CD4-positive, alpha-beta T cell treated with Interleukin-6 for 4 hours (primary cell): ENCODE measurements at places on chromosomes 6 and 20.

GRCh38 chr6:134539865-134540323, 222.0 kb upstream of the SGK1 start:
- DNase-seq = peak; percentile 27

- peak; percentile 29 for DNase-seq
Measured at GRCh38 chr20:41697861-41698559, 79.8 kb upstream of the CHD6 start.

DNA sequence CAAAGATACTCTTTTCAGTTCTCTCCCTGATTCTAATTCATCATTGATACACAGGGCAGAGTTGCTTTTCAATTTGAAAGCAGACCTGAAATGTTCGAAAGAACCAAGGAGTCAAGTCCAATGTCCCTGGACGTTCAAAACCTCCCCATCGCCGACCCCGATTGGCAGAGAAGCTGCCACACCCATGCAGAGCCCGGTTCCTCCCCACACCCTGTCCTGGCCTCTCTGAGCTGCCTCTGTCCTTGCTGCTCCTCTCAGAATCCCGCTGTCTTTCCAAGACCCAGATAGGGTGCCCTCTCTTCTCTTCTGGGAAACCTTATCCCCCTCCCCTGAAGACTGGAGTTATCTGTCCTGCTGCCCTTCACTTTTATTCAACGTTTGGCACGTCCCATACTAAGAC, 52.3 kb upstream of the CITED2 start:
- no peak for DNase-seq

GRCh38 chr6:142407685-142408273, 106.0 kb downstream of the ADGRG6 start:
- no peak for DNase-seq

GRCh38 chr6:24933266-24933665, 2.5 kb downstream of the RIPOR2 start:
- DNase-seq = no peak

DNA sequence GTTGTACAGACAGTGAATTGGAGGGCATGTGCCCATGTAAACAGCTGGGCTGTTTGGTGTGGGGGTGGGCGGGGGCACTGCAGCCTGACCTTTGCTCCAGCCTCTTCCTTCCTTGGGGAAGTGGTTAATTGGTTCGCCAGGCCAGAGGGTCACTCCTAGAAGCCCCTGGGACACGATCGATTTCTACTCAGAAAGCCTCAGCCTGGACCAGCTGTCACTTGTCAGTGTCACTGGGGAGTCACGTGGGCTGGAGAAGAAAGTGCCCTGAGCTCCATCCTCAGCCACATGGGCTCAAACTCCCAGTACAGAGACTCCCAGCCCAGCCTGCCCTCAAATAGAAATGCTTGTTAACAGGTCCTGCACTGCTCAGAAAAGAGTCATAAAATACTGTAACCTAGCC, 423.8 kb upstream of the SULF2 start:
- no peak for DNase-seq

DNA sequence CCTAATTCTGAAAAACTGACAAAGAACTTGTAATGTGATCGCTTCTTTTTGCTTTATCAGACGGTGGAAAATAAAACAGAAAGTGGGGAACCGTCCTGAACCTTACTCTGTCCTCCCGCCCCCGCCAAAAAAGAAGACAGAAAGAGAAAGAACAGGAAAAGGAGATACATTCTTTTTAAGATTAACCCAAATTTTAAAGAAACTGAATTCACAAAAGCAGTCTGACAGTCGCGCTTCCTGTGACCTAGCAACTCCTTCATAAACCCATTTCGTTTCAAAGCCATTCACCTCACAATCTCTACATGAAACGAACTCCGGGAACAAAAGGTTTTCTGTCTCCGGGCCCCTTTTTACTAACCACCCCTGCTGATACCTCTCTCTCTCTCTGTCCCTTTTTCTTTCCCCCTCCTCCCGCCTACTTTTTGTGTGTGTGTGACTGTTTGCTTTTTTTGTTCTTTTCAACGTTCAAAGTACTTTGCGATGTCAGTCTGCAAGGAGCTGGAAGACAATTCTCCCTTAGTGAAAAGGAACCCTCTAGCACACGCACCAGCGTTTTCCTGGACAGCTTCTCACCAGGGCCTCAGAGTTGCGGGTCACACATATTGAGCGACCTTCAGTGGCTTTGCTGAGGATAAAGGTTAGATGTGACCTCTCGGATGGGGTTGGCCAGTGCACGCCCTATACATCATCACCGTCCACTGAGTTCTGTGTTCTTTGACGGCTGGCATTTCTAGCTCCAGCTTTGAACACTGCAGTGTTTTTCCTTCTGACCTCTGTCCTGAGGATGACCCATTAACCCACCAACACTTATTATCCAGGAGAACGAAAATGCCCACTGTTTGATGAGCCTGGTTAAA, 530 bp upstream of the NEDD9 start:
- DNase-seq = no peak

DNA sequence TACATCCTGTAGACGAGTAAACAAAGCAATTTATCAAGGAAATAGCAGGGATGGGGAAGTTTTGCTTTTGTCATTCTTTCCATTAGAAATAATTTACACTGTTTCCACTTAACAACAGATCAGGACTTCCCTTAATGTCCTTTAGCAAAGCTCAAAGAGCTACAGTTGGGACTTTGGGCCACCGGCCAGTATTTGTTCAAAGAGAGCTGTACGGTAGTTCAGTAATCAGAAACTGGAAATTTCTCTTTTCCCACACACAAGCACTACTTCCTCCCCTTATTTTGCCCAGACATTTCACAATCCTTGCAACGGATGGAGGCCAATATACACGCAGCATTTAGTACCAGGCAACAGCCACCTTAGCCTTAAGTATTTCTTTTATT, 12.1 kb upstream of the HINT3 start:
- DNase-seq = no peak

- DNase-seq = peak; percentile 39
Measured at GRCh38 chr6:40640599-40641227, 53.5 kb upstream of the LRFN2 start.

GRCh38 chr6:3165631-3166534, 8.5 kb upstream of the TUBB2A start:
- DNase-seq = no peak

GRCh38 chr20:50340541-50340940, 149.9 kb downstream of the CEBPB start:
- DNase-seq = no peak

- no peak for DNase-seq
Measured at GRCh38 chr6:122482750-122483080, 11.1 kb upstream of the SERINC1 start.
